Fibroblast of mammary gland (primary cell): ENCODE measurements at places on chromosomes 4 and X.

- DNase-seq, result no peak
Observed at GRCh38 chrX:153688911-153689590, 1.3 kb downstream of the SLC6A8 start.

GRCh38 chr4:181909368-181909767 lies 333.8 kb upstream of the TENM3 start:
- DNase-seq, result peak; percentile 92

DNA sequence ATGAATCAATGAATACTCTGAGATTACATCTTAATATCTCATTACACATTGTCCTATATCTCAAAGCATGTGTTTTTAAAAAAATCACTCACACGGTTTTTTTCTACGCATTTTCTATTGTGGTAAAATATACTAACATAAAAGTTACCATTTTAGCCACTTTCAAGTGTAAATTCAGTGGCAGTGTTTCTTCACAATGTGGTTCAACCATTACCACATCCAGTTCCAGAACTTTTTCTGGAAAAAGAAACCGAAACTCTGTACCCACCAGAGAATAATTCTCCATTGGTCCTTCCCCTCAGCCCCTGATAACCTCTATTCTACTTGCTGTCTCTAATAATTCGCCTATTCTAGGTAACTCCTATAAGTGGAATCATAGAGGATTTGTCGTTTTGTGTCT lies 35.3 kb upstream of the ACSL1 start:
- no peak for DNase-seq

DNA sequence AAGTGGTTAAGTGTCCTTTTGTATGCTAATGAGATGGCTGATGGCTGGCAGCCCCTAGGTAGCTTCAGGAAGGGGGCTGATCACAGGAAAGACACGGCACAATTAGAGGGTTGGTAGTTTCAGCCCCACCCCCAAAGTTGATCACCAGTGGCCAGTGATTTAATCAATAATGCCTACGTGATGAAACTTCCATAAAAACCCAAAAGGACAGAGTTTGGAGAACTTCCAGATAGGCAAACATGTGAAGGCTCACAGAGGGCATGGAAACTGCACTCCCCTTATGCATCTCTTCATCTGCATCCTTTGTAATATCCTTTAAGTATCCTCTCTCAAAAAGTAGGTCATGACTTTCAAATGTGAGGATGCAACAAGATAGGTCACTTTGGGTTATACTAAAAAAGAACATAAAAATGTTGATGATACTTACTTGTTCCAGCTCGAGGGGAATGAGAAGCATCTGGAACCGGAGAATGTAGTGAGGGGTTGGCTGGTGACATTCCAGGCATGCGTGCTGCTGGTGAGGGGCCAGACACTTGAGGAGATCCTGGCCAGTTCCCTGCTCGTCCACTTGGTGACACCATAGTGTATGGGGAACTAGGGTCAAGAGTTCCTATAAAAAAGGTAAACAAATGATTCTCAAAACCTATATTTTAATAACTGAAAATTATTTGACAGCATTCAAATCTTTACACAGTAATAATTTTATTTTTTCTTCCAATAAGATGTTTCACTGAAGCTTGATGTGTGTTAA lies 16.7 kb upstream of the CXorf38 start:
- DNase-seq, result peak; percentile 39

GRCh38 chr4:37678624-37679023 lies 7.6 kb downstream of the RELL1 start:
- no peak for DNase-seq

DNA sequence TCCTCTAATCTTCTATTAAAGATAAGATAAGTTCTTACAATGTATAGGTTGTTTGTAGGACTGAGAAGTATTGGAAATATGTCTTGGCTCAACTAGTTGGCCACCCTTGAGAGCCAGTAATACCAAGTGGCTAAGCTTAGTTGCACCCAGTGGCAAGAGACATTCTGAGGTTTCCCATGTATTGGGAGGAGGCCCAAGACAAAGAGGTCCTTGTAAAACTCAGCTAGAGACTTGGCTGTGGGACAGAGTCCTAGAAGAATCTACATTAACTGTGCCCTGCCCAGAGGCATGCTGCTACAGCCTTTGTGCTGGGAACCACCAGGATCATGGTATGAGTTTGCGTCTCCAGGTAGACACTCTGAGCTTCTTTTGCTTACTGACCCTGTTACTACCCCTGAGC lies 41.9 kb upstream of the SLC4A4 start:
- DNase-seq, result no peak

DNA sequence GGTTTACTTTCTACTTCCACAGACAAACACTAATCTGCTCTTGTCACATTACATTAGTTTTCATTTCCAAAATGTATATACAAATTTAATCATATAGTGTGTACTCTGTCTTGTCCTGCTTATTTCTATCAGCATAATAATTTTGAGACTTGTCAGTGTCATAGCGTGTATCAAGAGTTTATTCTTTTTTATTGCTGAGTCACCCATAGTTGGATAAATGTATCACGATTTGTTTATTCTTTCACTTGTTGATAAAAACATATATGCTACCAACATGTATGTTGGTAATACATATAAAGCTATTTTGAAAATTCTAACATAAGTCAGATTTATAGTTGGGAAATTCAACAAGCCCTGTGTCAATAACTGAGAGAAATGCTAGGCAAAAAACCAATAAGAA lies 261.2 kb downstream of the TRAM1L1 start:
- DNase-seq, result no peak

DNA sequence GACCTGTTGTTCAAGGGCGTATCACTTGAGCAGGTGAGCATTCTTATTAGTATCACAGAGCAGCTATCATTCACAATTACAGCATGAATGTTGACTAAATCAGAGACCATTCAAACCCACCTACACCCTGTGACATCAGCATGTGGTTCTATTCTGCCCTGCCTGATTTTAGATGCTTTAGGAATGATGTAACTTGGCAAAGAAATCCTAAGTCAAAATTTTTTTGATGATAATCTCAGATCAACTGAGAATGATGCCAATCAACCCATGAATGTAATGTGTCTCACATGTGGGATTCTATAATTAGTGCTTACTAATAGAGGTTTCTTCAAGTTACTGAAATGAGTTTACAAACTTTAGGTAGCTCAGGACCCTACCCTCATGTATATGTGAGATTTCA lies 13.4 kb upstream of the CHIC2 start:
- peak; percentile 50 for DNase-seq

GRCh38 chr4:53490161-53490956 lies 100.9 kb downstream of the LNX1 start:
- peak; percentile 86 for DNase-seq

- no peak for DNase-seq
Observed at GRCh38 chr4:17336524-17336961, 175.3 kb downstream of the QDPR start.

- DNase-seq, result peak; percentile 25
Observed at GRCh38 chrX:23782455-23782854, 518 bp upstream of the SAT1 start.

GRCh38 chr4:76426272-76426671 lies 5.3 kb upstream of the CCDC158 start:
- no peak for DNase-seq

GRCh38 chr4:23232987-23233386 lies 540.2 kb downstream of the GBA3 start:
- peak; percentile 1 for DNase-seq

GRCh38 chrX:103063191-103063845 lies 653 bp downstream of the BEX1 start:
- DNase-seq, result peak; percentile 30

- DNase-seq, result no peak
Observed at GRCh38 chrX:30589146-30589888, 11.8 kb upstream of the TASL start.

- DNase-seq, result no peak
Observed at GRCh38 chr4:9932771-9933170, 88.5 kb downstream of the SLC2A9 start.

DNA sequence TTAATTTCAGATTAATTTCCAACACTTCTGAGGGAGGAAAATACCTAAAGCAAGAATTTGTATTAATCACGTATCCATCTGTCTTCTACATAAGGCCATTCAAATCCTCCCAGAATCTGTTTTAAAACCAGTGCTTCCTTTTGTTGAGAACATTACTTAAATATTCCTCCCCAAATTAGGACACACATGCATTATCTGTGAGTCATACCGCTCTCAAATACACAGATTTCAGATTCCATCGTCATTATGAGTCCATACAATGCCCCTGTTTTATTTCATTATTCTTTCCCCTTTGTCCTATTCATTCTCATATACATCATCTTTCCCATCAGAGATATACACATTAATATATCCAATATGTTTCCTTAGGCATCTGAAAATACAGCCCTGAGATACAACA lies 57.3 kb upstream of the PRSS12 start:
- DNase-seq, result peak; percentile 55

GRCh38 chr4:99435154-99435553 lies at the start of gene ADH7:
ADH7 (minus strand) TSS chr4:99435342; CDS start chr4:99435233, 109 bp downstream.
- no peak for DNase-seq

- no peak for DNase-seq
Observed at GRCh38 chr4:175405961-175406360, 406.1 kb downstream of the GPM6A start.

- DNase-seq, result peak; percentile 18
Observed at GRCh38 chrX:108304210-108304609, 134.0 kb downstream of the COL4A6 start.

DNA sequence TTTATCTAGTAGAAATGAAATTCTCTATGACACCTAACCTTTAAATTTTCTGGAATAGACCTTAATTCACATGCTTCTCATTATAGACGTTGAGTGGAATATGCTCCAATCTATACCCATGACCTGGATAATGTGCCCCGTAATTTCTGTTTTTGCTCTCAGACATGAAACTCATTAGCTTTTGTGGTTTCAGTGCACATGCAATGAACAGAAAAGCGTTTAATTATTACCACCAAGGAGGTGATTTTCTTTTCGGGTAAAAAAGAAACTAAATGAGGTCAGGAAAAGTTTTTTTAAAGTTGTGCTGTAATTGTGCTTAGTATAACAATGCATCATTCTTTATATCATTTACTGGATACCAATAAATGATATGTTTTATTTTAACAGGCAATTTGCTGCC lies 1703.9 kb upstream of the TENM3 start:
- DNase-seq, result no peak

GRCh38 chr4:81455897-81456296 lies 15.8 kb downstream of the RASGEF1B start:
- no peak for DNase-seq

DNA sequence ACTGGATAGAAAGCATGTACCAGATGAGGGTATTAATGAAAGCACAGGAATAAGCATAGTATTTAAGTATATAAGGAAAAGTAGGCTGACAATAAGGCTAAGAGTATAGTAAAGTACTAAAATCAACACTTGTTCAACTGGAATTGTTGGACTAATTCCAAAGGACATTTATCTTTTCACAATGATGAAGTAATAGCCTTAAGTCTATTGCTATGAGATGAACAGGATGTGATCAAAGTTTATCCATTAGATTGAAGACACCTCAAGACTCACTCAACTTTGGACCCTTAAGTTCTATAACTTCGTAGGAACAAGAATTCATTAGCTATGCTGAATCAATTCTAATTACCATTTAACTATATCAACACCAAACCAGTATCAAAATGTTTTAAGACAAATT lies 7.6 kb downstream of the MAD2L1 start:
- no peak for DNase-seq

DNA sequence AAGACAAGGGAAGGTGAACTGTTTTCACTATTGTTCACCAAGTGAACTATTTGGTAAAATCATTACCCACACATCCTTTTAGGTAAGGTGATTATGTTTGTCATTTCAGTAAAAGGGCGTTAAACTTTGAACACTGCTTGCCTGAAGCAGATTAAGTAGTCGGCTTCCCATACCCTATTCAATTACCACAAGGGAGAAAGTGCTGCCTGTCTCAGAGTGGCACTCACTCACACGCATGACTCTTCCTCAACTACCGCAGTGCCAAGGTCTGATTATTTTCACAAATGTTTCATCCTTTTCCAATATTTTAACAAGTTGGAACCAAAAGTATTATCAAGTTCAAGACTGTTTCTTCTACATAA lies 11.0 kb downstream of the VEGFC start:
- DNase-seq, result no peak

DNA sequence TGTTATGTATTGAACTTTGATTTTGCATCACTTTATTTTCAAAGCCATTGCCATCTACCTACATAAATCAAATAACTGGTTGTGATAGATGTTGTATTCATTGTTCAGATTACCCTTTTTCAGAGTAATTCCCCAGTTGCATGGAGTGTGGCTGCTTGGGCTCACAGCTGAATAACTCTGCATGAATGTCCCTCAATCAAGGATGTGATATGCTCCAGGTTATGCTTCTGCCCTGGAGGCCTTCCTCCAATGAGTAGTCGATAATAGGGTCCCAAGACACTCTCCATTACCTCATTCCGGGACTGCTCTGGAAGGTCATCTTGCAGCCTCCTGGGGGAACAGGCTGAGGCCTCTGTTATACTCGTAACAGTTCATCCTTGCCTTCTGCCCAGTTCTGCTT lies 251.8 kb downstream of the ADGRL3 start:
- no peak for DNase-seq

DNA sequence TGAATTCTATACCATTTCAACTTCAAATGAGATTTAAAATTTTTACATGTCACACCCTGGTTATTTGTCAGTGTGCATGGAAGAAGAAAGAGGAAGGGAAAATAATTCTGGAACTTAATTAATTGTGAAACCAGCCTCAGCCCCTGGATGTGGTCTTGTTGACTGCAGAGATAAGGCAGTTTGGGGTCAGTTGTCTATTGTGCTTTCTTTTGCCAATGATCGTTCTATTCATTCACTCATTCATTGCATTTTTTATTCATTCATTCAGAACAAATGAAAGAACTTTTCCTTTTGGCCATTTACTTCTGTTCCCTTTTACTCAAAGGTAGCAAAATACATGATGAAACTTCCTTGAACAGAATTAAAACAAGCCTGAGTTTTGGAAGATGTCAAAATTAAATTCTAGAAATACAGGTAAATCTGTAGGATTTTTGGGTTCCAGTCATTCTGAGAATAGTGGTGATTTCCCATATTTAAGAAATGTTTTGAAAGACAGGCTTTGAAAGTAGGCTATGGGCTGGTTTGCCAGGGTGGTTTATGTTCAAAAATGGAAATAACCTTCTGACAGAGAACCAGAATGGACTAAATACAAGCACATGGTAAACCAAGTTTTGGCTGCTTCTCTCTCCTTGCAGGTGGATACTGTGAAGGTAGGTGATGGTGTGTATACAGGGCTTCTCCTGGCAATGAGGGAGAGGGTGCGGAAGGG lies 35.7 kb downstream of the PARM1 start:
- DNase-seq, result no peak

- DNase-seq, result no peak
Observed at GRCh38 chr4:123256901-123257300, 139.7 kb upstream of the SPRY1 start.

- DNase-seq, result no peak
Observed at GRCh38 chr4:38618505-38618904, 45.5 kb upstream of the KLF3 start.

- no peak for DNase-seq
Observed at GRCh38 chr4:74627093-74627492, 167.2 kb downstream of the BTC start.
